Activated CD8-positive, alpha-beta memory T cell treated with anti-CD3 and anti-CD28 coated beads, Interleukin-2, amount 50 U/mL, for 48 hours (primary cell): ENCODE measurements at places on chromosomes 13 and 19.
A peak's percentile ranks its signal among the peaks of the same experiment; 100 is the strongest.

GRCh38 chr19:4640247-4641000 lies 1.1 kb downstream of the TNFAIP8L1 start:
- no peak for DNase-seq

GRCh38 chr19:19059837-19060611 lies 3.8 kb upstream of the SLC25A42 start:
- DNase-seq = no peak

DNA sequence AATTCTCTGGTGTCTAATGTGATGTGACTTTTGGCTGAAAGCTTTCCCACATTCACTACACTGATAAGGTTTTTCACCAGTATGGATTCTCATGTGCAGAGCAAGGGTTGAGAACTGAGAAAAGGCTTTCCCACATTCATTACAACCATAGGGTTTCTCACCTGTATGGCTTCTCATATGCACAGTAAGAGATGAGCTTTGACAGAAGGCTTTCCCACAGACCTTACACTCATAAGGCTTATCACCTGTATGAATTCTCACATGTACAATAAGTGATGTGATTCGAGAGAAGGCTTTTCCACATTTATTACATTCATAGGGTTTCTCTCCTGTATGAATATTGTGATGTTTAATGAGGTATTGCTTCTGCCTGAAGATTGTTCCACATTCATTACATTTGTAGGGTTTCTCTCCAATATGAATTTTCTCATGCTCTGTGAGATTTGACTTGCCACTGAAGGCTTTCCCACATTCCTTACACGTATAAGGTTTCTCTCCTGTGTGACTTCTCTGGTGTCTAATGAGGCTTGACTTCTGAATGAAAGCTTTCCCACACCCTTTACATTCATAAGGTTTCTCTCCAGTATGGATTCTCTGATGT lies 14.0 kb downstream of the ZNF260 start:
- no peak for DNase-seq

- DNase-seq = peak; percentile 60
Observed at GRCh38 chr13:102399791-102400674, 1.8 kb downstream of the FGF14 start.

DNA sequence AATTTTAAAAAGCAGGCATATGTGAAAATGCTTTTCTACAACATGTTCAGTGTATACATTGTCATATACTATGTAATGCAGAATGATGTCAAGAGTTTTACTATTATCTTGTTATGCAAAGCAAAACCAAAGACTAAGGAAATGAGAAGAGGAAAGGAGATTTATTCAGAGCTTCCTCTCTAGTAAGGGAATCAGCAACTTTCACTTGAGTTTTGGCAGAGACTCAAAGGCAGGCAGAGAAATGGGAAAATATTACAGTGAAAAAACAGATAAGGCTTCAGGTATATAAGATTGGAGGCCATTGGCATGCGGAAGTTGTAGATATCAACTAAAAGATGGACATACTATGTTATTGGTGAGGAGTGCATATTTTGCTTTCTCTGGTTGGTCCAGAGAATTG lies 512.0 kb upstream of the PCDH20 start:
- no peak for DNase-seq

DNA sequence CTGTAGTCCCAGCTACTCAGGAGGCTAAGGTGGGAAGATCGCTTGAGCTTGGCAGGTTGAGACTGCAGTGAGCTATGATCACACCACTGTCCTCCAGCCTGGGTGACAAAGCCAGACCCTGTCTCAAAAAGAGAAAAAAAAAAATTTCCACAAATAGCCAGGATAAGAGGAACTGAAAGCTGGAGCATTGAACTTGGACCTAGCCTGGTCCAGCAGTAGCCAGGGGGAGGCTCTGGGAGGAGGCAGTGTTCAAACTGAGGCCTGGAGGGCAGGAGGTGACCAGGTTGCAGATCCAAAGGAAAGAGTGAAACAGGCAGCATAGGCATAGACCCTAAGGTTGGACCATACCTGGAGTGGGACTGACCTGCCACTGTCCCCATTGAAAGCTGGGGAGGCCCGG lies 26.9 kb upstream of the PIK3R2 start:
- no peak for DNase-seq
